ENCODE measurements at places on chromosomes 5 and 9.

DNA sequence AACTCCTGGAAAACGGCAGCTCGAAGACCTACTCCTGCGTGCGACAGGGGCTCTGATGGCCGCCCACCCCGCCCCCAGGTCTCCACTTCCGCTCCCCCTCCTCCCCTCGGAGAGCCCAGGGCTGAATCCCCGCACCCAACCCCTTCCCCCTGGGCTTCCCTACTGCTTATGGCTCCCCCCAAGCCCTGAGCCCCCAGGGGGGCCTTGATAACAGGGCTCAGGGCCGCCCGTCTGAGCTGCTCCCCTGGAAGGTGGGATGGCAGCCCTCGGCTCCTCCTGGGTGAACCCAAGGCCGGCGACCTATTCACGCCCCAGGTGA is 30.4 kb downstream of the GLT6D1 start:
- no peak for DNase-seq

GRCh38 chr9:21244836-21245235 is 5.0 kb upstream of the IFNA14 start:
- no peak for DNase-seq

GRCh38 chr5:126455728-126456127 is 32.5 kb downstream of the GRAMD2B start:
- DNase-seq = no peak

GRCh38 chr5:155434681-155435080 is 421.1 kb downstream of the KIF4B start:
- no peak for DNase-seq

- no peak for DNase-seq
These were observed 539.4 kb downstream of the BNC2 start for GRCh38 chr9:16331031-16331430.

DNA sequence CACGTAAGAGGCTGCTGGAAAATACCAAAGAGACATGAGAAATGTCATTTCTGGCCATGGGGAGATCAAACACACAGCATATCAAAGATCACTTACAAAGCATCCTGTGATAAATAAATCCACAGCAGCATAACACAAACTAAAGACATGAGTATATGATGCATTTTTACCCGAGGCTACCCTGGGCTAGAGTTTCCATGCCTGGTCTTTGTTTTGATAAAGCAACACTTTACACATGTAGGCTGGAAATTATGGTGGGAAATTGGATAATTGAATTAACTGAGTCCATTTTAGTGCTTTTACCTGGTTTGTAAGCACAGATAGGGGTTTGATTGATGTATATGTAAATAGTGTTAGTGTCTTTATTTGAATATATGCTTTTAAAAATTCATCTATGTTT is 288.4 kb downstream of the AOPEP start:
- no peak for DNase-seq

DNA sequence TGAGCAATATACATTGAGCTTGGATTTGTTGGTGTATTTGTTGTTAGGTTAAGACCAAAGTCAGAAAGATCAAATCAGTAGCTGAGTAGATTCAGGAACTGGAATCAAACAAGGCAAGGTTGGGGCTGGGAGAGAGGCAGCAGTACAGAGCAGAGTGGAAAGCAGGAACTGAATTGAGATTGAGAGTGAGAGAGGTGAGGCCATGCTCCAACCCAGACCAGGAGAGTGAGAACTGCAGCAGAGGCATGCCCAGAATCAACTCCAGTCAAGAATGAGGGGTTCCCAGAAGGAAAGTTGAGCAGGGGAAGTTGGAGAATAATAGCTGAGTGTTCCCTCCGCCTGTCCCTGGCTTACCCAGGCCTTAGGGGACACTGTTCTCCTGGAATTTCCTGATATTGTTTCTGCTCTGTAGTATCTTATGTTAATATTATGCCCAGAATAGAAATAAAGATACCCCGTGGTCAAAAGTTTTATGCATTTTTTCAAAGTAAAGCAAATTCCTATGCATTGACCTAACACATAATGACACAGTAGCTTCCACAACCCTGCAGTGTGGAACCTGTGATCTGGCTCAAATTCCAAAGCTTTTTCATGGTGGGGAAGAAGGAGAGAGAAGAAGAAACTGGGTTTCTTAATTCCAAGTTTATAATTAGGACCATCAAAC is 82.7 kb downstream of the SV2C start:
- no peak for DNase-seq

DNA sequence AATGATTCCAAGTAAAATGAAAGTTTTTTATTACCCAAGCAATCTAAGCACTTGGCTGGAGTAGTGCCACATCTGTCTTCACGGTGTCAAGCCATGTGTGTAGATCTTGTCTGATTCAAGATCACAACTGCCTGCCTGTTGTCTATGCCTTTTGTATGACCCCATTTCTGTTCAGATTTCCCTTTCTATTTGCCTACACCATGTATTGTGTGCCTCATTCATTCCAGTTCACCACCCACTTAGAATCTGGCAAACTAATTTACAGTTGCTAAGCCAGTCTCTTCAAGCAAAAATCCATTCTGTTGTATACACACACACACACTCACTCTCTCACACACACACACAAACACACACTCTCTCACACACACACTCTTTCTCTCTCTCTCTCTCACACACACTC is 33.7 kb downstream of the GLDC start:
- no peak for DNase-seq

DNA sequence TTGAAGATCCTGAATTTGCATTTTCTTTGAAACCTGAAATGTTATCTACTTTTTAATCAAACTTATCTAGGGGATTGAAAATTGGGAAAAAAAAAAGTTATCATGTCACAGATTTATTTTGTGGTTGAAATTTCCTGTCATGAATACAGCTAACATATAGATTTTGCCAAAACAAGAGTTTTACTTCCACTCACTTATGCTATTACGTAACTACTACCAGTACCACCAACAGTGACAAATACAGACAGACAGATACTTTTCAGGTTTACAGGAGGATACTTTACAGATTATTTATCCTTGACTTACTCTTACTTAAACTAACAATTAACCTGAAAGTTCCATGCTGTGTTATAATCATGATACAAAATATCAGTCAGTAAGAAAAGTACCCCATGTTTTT is 6.8 kb upstream of the MRPS30 start:
- no peak for DNase-seq

DNA sequence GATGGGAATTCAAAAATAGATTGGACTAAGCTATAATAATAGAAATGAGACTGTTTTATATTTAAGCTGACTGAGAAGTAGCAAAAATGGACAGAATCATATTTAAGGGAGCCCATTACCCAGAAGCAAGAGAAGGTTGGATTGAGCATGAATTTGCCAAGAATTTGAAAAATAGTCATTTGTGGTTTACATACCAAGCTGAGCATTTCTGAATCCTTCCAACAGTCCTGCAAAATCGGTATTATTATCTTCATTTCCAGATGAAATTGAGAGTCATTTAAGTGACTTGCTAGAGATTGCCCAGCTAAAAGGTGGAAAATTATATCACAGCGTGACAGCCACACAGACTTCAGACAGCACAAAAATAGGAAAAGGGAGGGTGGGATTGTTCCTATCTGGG is 48.4 kb downstream of the TNFSF15 start:
- no peak for DNase-seq

DNA sequence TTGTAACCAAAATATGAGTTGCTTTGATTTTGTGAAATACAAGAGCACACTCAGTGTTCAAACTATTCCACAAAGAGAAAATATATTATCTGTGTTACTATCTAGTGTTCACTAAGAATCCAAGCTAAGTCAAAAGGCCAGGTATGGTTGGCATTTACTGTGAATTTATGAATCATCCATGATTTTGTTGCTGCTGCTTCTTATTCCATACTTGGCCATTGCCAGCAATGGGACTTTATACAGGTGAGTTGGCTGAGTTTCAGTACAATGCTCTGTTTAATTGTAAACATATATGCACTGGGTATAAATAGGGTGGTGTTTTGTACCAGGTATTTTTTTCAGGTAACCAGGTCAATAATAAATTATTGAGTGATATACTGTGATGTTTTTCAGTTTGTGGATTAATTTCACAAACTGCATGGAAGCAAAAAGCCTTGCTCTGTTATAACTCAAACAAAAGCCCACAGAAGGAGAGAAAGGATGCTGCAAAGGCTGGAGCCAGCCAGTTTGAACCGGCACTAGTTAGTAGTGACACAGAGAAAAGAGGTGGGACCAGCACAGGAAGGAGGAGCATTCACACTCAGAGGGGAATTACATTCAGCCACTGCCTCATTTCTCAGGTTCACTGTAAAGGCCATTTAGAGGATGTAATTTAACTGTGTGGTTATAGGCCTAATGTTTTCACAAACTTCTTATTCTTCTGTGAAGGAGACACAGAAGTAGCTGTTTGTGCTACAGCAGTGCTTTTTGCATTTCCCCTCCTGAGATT is 381.8 kb downstream of the ADGRV1 start:
- DNase-seq = no peak

DNA sequence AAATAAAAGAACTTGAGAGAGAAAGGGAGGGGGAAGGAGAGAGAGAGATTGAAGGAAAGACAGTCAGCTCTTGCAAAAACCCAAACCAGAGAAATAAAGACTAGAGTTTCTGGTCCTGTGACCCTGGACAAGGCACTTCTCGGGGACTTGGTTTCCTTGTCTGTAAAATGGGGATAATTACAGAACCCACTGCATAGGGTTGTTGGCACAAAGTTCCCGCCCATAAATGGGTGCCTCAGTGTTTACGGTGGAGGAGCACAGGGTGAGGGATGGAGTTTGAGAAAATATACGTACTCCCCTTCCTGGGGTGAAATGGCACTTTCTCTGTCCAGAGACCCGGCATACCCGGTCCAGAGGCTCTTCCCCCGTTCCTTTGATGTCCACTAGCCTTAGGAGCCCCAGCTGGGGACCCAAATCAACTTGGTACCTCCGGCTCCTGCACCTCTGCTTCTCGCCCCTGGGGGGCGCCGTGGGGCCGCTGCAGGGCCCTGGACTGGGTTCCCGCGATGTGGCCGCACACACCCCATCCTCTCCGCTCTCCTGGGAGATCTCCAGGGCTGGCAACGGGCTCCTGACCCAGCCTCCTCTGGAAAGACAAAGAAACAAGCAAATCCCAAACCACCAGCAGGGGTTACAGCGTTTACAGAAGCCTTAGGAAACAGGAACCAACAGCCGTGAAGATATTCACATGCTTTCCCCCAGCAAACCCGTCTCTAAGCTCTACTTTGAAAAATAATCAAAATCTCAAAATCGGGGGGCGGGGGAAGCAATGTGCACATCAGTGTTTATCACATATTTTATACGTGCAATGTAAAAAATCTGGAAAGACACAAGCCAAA is 26.3 kb downstream of the PTGES start:
- DNase-seq = peak; percentile 37

DNA sequence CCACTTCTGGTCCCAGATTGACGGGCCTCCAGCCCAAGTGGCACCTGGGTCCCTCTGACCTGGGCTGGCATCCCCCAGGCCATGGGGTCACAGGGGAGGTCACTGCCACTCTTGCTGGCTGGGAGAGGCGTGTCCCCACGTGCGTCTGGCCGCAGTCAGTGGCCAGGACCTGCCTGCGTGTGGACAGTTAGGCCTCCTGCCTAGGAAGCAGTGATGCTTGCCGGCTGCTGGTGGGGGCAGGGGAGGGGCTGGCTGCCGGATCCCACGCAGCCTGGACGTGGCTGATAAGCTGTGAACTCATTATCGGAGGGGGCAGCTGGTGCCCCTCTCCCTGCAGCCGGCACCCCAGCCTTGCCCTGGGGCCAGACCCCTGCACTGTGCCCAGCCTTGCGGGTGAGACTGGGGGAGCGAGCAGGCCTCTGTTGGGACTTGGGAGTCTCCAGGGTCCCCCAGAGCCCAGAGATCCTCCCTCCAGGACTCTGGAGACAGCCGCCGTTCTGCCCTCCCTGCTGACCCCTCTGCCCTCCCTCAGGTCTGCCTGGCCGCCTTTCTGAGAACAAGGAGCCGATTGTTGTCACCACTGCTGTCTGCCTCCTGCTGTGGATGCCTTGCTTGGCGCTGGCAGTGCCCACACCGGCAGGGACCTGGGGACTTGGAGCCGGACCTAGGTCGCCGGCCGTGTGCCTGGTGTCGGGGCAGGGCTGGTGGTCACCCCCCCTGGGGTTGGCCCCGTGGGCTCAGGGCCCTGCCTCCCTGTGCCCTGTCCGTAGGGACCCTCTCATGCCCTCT is 12.3 kb downstream of the RXRA start:
- DNase-seq = no peak

DNA sequence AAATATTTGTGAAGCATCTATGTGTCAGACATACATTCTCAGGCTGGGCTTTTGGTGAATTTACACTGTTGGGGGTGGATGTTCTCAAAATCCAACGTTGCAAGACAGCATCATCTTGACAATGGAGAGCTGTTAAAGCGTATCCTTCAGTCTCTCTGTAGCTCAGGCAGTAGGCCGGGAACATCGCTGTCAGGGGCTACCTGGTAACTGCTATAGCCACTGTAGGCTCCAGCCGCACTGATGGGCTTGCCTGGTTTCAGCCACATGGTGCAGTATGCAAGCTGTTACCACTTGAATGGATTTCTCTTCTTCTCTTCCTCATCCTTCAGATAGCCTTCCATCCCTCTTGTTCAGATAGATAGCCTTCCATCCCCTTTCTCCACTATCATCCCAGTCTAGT is 51.7 kb downstream of the DRD1 start:
- no peak for DNase-seq

GRCh38 chr5:121624035-121624434 is 227.6 kb upstream of the FTMT start:
- DNase-seq = no peak

All from activated CD4-positive, alpha-beta T cell treated with anti-CD3 and anti-CD28 coated beads, Interleukin-2, amount 50 U/mL, for 4 hours (primary cell).